ENCODE measurements at places on chromosomes 12 and 14.

DNA sequence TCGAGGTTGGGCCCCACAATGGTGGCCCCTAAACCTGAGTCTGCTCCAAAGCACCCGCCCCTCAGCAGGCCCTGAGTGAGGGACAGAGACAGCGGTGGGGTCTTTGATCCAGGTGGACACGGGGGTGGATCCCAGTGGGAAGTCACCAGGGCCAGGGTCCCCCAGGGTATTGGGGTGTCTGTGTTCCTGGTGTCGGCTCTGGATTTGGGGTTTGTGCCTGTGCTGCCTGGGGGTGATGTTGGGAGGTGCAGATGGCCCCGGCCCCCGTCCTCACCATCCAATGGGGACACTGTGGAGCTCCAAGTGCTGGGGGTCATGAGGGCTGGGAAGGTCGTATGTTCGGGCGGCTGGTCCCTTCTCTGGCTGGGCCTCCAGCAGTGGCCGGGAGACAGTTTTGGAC is 354.2 kb downstream of the TMEM121 start:
- DNase-seq = no peak

- no peak for DNase-seq
These were observed 102.0 kb downstream of the SLC38A4 start for GRCh38 chr12:46723629-46724419.

- DNase-seq = no peak
These were observed 102.1 kb downstream of the DUSP6 start for GRCh38 chr12:89250213-89250612.

GRCh38 chr12:2291182-2291832 is 238.5 kb downstream of the CACNA1C start:
- DNase-seq = no peak

GRCh38 chr14:30796707-30797106 is 77.7 kb upstream of the COCH start:
- DNase-seq = no peak

DNA sequence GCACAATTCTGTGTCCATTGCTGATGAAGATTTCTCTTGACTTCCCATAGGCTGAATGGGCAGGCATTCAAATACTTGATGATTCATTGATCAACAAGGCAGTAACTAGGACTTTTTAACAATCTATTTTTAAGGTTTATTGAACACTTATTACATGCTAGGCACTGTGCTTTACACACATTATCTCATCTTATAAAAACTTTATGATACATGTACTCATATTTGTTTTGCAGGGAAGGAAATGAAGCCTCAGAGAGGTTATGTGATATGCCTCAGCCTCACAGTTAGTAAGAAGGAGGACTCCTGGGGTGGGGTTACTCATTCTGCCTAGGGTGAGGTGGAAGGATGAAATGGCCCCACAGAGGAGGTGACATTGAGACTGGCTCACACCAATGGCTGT is 12.9 kb upstream of the EMP1 start:
- DNase-seq = no peak

DNA sequence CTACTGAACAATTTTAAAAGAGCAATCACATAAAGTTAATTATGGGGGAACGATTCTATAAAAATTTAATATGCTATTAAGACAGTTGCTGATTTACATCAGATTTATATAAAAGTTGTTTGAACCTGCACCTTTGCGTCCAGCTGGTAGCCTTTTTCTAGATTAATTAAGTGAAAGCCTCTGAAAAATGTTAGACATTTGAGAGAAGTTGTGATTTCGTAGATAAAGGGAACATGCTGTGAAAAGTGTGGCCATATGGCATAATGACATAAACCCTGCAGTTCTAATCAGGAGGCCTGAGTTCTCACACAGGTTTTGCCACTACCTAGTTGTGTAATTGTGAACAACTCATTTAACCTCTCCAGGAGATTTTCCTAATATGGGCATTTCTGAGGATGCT is 187.2 kb downstream of the TMTC2 start:
- DNase-seq = peak; percentile 74

GRCh38 chr12:16056910-16057309 is 145.8 kb downstream of the DERA start:
- DNase-seq = no peak

- DNase-seq = no peak
These were observed 12.6 kb upstream of the RFLNA start for GRCh38 chr12:124282287-124282686.

- no peak for DNase-seq
These were observed 38.8 kb downstream of the RFLNA start for GRCh38 chr12:124333724-124334123.

GRCh38 chr14:60963761-60964160 is 17.1 kb downstream of the TRMT5 start:
- DNase-seq = no peak

DNA sequence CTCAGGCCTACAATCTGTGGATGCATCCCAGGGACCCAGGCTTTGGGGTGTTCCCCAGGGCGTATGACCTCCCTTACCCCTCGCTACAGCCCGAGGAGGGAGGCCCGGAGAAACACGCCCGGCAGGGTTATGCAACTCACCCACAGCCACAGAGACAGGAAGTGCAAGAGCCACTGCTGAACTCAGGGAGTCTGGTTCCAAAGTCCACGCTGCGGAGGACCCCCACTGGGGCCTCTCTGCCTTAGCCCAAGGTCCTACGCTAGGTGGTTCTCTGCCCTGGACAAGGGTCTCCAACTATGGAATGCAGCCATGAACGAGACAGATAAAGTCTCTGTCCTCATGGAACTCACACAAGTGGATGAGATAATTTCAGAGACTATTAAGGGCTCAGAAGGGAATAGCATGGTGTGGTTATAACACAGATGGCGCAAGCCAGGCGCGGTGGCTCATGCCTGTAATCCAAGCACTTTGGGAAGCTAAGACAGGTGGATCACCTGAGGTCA is 11.3 kb downstream of the SCARB1 start:
- DNase-seq = no peak

DNA sequence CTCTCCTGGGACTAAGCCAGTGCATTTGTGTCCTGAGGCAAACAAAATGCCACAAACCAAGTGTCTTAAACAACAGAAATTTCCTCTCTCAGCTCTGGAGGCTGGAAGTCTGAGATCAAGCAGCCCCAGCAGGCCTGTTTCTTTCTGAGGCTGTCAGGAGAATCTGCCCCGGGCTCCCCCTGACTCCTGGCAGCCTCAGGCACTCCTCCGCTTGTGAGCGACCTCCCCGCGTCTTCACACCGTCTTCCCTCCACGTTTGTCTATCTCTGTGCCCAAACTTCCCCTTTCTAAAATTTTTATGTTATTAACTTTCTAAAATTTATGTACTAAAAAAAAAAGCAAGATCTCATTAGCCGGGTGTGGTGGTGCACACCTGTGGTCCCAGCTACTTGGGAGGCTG is 59.7 kb downstream of the RIMBP2 start:
- DNase-seq = no peak

- no peak for DNase-seq
These were observed 1.7 kb downstream of the PLEK2 start for GRCh38 chr14:67410313-67410712.

DNA sequence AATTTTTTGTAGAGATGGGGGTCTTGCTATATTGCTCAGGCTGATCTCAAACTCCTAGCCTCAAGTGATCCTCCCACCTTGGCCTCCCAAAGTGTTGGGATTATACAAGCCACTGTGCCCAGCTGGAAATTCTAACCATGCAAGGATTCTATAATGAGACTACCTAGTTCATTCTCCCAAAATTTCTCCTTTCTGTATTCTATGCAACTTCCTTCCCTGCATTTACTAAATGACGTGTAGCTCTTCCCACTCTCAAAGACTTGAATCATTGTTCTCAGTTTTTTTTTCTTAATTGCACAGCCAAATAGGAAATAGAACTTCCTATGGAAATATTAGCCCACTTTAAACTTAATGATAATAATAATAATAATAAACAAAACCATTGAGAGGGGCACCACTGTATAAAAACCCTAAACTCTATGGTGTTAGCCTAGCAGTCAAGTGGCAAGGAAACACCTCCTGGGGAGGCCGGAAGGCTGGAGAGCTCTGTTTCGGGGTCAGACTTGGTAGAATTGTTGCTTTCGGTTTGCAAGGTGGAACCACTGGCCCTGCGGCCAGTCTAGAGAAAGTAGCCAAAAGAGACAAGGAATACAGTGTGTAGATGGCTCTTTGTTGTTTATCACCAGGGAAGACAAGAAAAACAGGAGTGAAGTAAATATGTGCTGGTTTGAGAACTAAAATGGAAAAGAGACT is 40.0 kb upstream of the TESC start:
- no peak for DNase-seq

- no peak for DNase-seq
These were observed 87.3 kb downstream of the TTLL5 start for GRCh38 chr14:75748336-75748735.

- DNase-seq = no peak
These were observed 2.7 kb downstream of the JAG2 start for GRCh38 chr14:105165761-105166485.

DNA sequence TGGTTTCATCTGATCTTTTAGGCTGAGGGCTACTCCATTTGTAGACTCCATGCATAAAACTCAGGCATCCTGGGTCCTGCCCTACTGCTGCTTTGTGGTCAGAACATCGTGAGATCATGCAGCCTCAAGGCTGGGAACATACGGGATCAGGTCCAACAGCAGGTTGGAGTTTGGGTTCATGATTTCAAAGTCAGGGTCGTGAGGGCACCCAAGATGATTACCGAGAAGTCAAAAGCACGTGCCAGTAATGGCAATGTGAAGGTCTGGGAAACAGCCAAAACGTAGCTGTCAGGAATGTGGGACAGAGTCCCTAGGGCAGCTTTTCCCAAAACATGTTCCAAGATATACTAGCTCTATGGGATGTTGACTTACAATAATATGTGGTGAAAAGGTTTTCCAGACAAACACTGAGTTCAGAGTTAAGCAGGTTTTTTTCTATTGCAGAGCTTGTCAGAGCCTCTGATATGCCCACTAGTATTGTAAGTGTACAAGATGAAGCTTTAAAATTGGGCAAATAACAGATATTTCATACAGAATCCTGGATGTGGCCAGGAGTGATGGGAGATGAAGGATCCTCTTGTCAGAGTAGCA is 130.3 kb upstream of the DNM1L start:
- no peak for DNase-seq

DNA sequence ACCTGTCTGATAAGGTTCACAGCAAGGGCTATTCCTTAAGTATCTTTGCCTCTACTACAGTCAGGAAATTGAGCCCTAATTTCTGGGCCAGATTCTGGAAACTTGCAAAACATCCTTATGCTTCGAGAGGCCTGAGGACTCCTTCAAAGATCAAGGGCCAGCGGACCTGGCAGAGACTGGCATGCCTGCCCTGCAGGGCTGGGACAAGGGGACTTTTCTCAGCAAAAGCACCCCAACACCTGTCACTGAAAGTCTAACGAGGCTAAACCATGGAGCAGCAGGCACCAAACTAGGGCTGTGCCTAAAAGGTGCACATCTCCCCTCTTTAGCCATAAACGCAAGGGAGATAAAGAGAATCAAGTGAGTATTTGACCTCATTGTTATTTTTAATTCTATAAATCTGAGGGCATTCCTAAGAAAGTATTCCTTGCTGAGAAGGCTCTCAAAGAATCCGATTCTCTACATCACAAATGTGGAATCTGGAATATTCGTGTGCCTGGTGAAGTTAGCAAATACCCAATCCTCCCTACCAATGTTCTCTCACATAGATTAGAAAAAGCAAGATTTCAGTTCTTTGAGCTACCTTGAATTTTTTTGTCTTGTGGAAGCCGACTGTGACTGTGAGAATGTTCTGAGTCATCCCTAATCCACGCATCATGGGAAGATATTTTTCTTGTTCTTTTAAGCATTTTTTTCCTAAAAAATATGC is 328.2 kb upstream of the NOVA1 start:
- DNase-seq = no peak

DNA sequence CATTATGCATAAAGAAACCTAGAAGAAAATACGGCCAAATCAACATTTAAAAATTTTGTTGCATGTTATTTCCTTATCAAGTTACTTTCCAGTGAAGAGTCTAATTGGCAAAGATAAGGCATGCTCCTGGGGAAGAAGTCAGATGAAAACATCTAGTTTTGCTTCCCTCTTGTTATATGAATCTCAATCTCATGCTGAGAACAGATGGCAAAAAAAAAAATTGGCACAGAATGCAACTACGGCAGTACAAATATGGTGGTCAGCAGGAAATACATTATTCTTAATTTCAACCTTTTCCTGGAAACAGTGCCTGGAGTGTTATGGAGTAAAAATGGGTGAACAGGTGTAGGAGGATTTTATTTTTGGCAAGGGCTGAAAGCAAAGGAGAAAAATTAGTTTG is 32.8 kb downstream of the HECTD4 start:
- no peak for DNase-seq

- no peak for DNase-seq
These were observed 17.5 kb downstream of the DYRK4 start for GRCh38 chr12:4579305-4580102.

DNA sequence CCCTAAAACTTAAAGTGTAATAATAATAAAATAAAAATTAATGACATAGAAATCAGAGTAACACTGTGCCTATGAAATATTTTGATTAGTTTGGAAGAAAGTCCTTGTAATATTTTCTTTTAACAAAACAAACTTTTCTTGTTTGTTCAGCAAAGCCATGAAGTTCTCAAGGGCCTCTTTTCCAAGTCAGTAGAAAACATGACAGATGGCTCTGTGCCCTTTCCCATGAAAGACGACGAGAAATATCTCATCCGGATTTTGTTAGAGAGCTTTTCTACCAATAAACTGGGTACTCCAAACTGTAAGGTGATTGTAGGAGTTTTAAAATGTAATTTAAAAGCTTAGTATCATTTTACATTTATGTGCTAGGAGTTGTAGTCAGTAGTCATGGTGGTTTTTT is 54.5 kb upstream of the ASPG start:
- DNase-seq = peak; percentile 83

- no peak for DNase-seq
These were observed 31.4 kb downstream of the PSEN1 start for GRCh38 chr14:73167727-73168126.

DNA sequence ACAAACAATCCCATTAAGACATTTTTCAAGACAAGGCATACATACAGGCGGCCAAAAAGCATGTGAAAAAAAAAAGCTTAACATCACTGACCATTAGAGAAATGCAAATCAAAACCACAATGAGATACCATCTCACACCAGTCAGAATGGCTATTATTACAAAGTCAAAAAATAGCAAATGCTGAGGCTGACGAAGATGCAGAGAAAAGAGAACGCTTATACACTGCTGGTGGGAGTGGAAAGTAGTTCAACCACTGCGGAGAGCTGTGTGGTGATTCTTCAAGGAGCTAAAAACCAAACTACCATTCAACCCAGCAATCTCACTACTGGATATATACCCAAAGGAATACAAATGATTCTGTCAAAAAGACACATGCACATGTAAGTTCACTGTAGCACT is 216.7 kb downstream of the FOXG1 start:
- DNase-seq = no peak
